Suprapubic skin (tissue), 4 donors: ENCODE measurements at places on chromosomes 5 and 9. TPM values are rescaled to one million over a fixed set of nuclear protein-coding genes. Genes with fewer than 3 reads are reported as not detected.

DNA sequence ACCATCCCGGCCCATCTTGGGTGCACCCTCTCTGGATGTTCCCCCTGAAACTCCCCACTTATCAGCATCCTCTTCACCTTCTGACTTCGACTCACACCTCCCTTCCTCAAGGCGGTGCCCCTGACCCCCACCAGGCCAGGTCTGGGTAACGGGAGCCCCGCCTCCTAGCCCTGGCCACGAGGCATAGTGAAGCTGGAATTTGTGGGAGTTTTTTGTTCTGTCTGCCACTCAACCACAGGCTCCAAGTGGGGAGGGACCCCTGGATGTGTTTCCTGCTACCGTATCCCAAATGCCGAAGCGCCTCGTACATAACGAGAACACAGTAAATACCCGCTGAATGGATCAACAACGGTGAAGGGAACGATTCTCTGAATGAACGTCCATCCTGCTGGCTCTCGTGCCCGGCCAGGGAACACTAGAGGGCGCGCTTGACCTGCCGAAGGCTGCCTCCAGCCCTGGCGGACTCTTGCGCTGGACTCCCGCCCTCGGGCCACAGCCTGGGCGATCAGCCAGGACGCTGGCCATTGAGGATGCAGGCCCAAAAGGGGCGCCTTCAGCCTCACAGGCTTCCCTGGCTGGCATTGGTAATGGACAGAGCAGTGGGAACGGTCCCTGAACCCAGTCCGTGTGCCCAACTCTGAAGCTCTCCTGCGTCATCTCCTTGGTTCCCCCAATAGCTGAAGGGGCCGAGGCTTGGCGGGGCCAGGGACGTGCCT lies 47.3 kb upstream of the PHYKPL start:
- H3K36me3 ChIP-seq: no peaks in the 10 kb centered on the region
- H3K4me3 ChIP-seq: no peak overlapping the region
- H3K27me3 ChIP-seq: peaks cover 24% of the 10 kb centered on the region
- no peak overlapping the region for H3K27ac ChIP-seq

Gene IL3
- total RNA-seq: not detected

Gene DNAI1
- not detected for total RNA-seq

Gene ADGRD2
- not detected for total RNA-seq

Gene GRIA1
- total RNA-seq: 0.38 TPM

DNA sequence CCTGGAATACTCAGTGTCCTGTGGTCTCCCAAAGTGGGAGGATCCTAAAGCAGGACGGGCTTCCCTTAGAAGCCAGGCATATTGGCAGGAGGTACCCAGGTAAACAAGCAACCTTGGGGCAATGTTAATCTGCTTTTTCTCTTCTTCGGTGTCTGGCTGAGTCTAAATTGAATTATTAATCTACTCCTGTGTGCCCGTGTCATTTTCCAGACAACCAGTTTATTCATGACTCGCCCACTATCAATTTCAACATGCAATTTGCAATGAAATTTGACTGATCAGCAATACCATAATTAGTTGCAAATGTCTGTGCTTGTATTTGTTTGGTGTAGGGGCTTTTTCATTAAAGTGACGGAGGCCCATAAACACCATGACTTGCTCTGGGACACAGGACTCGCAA lies 32.9 kb upstream of the JADE2 start:
- no peaks in the 10 kb centered on the region for H3K27me3 ChIP-seq
- DNase-seq: no peak
- H3K27ac ChIP-seq: no peak overlapping the region
- H3K4me3 ChIP-seq: no peak overlapping the region
- H3K36me3 ChIP-seq: no peaks in the 10 kb centered on the region

DNA sequence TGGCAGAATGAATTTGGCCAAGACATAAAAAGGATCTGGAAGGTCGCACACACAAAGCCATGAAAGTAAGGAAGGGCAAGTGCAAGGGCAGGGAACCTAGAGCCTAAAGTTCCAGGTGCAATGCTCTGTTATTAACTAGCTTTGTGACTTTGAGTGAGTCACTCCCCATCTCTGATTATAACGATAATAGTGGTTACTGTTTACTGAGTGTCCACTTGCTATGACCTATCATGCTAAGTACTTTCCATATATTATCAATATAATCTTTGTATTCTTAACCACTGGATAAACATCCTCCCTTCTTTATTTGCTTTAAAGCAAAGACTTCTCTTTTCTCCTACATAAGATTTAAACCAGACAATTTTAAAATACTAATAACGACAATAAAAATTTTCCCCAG lies 504.6 kb upstream of the BRINP1 start:
- H3K4me1 ChIP-seq: no peaks in the 10 kb centered on the region
- DNase-seq: no peak
- H3K27me3 ChIP-seq: no peaks in the 10 kb centered on the region
- H3K4me3 ChIP-seq: no peak overlapping the region

Gene IL4
- not detected for total RNA-seq

DNA sequence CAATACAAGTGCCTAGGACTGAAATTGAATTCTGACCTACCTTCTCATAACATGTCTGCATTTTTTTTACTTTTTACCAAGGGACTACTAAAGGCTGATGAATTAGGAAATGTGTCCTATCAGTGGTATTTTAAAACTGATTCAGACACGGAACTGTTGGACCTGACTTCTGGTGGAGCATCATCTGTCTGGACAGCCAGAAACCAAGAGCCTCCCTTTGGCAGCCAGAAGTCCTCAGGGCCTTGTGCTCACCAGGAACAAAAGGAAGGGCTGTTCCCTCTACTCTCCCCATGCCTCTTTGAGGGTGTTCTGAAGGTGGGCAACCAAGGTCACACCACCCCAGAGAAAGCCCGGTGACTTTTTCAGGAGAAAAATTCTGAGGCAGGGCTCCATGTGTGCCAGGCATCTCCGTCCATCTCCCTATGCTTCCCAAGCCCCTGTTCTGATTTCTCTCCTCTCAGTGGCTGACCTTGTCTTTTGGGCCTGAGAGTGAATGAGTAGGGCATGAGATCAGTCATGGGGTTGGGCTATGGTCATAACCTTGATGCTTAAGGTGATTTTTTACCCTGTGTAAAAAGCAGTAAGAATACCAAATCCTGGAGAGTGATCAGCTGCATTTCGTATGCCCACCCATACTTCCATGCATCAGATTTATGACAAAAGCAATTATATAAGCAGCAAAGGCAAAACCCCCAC lies 143.7 kb downstream of the SCAMP1 start:
- no peak for DNase-seq
- no peak overlapping the region for H3K4me3 ChIP-seq
- H3K4me1 ChIP-seq: peaks cover 51% of the 10 kb centered on the region
- H3K36me3 ChIP-seq: no peaks in the 10 kb centered on the region

DNA sequence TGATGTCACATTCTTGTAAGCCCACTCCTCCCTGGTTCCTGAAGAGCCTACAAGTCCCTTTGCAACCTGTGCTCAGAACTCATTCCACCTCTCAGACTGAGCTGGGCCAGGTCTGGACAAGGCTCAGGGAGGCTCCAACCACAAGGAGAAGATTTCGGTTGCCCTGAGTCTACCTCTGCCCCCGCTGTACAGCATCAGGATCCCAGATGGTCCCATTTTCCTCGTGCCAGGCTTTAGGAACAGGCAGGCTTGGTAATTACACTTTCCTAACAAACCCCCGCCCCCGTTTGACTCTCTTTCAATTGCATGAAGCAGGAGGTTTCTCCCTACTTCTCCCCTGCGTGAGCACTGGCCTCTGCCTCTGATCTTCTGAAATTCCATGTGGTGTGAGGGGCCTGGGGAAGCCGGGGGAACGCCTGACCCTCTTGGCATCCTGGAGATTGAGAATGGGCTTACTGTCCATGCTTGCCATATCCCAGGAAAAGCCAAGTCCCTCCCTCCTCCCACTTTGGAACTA lies 86.9 kb upstream of the CTNNA1 start:
- H3K4me1 ChIP-seq: peaks cover 40% of the 10 kb centered on the region
- DNase-seq: no peak
- no peaks in the 10 kb centered on the region for H3K27me3 ChIP-seq
- H3K4me3 ChIP-seq: no peak overlapping the region
- no peaks in the 10 kb centered on the region for H3K36me3 ChIP-seq

Gene ZNF354C
- total RNA-seq: 2.1 TPM

DNA sequence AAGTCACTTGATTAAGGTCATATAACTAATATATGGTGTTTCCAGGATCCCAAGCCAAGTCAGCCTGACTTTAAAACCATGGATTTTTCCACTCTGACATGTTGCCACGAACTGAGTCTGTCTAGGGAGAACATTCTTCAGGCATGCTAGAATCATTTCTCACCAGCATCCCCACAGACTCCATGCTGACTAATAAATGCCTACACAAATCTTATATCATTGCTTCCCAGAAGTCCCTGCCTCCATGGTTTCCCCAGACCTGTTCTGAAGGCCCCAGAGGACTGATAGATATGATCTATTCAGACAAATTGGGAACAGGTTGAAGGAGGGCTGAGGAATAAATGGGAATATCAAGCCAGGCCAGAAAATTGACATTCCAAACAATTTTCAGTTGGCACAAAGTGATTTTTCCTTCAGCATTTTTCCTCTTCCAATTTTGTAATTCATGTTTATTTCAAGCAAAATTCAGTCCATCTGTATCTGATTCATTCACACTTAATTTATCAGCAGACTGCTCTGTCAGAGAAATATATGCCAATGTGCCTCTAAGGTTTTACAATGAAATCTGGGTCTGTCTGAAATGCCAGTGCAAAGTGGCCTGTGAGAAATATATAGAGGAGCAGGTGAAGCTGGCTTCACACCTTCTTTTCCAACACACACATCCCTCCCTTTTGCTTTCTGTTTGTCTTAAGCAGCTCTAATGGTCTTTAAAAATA lies 413.6 kb upstream of the TNC start:
- H3K36me3 ChIP-seq: no peaks in the 10 kb centered on the region
- no peak overlapping the region for H3K27ac ChIP-seq
- no peak overlapping the region for H3K4me3 ChIP-seq
- H3K27me3 ChIP-seq: no peaks in the 10 kb centered on the region
- no peak for DNase-seq
- no peaks in the 10 kb centered on the region for H3K4me1 ChIP-seq

DNA sequence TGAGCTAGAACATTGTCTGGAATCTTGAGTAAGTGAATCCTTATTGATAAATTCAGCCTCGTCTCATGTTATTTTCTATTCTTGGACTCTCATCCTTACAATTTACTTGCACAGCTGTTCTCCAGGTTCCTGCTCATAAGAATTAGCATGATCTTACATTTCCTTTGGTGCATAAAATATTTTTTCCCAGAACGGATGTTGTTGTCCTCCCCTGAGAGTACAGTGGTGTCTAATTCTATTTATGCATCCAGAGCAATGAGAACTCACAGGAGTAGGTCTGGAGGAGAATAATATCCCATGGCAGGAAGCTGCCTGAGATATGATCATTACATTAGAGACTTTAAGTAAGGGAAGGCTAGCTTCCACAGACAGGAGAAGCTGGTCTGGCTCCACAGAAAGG lies 178.4 kb upstream of the MAST4 start:
- no peak overlapping the region for H3K4me3 ChIP-seq
- DNase-seq: no peak
- no peak overlapping the region for H3K27ac ChIP-seq

- peaks cover 94% of the 10 kb centered on the region for H3K4me1 ChIP-seq
- H3K27me3 ChIP-seq: no peaks in the 10 kb centered on the region
- DNase-seq: no peak
- no peaks in the 10 kb centered on the region for H3K36me3 ChIP-seq
- H3K4me3 ChIP-seq: no peak overlapping the region
- H3K27ac ChIP-seq: peak overlapping the region; percentile 94
These were observed 58.0 kb upstream of the RPL26L1 start for GRCh38 chr5:172901012-172901780.

DNA sequence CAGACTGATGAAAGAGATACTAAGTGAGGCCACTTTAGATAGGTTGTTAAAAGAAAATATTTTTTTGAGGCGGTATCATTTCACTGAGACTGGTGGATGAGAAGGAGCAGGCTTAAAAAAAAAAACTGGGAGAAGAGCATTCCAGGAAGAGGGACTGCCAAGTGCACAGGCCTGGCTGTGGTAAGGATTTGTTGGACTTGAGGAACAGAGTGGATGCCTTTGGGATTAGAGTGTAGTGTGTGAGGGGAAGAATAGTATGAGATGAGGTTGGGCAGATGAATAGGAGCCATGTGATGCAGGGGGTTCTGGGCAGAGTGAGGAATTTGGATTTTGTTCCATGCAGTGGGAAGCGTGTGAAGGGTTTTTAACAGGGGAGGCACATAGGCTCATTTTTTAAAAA lies 57.9 kb downstream of the PBX3 start:
- H3K36me3 ChIP-seq: no peaks in the 10 kb centered on the region
- H3K4me1 ChIP-seq: peaks cover 3% of the 10 kb centered on the region
- H3K27ac ChIP-seq: no peak overlapping the region
- H3K4me3 ChIP-seq: no peak overlapping the region
- no peak for DNase-seq

- H3K4me1 ChIP-seq: peaks cover 23% of the 10 kb centered on the region
- H3K27me3 ChIP-seq: no peaks in the 10 kb centered on the region
- H3K36me3 ChIP-seq: no peaks in the 10 kb centered on the region
- H3K4me3 ChIP-seq: no peak overlapping the region
These were observed 136.5 kb downstream of the SNX18 start for GRCh38 chr5:54653956-54654614.

DNA sequence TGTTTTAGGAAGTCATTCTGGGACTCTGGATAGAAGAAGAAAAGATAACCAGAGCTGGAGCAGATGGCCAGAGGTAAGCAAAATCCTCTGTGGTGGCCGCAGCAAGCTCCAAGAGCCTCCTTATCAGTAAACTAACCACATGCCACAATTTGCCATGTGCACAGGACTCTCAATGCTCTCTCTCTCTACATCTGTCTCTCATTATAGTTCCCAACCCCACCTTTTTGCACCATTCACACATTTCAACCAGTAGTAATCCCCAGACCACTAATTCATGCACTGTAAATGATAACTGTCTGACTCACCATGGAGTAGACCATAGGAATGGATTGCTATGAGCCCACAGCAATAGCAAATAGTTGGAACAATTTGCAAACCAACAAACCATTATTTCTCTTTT lies 526.1 kb downstream of the TLR4 start:
- H3K36me3 ChIP-seq: no peaks in the 10 kb centered on the region
- H3K27me3 ChIP-seq: no peaks in the 10 kb centered on the region
- H3K27ac ChIP-seq: no peak overlapping the region

GRCh38 chr5:167156446-167156845 lies 1135.0 kb upstream of the WWC1 start:
- H3K36me3 ChIP-seq: no peaks in the 10 kb centered on the region
- no peaks in the 10 kb centered on the region for H3K27me3 ChIP-seq
- no peak overlapping the region for H3K4me3 ChIP-seq
- no peak overlapping the region for H3K27ac ChIP-seq
- H3K4me1 ChIP-seq: no peaks in the 10 kb centered on the region
- DNase-seq: no peak

GRCh38 chr5:59722874-59723273 lies 170.7 kb downstream of the PDE4D start:
- H3K27ac ChIP-seq: no peak overlapping the region
- H3K27me3 ChIP-seq: no peaks in the 10 kb centered on the region
- DNase-seq: no peak
- H3K4me3 ChIP-seq: no peak overlapping the region

Gene PCDHGA8
- 1.6 TPM for total RNA-seq
